ENCODE measurements at places on chromosomes 1 and 21. TPM values are rescaled to one million over a fixed set of nuclear protein-coding genes. Genes with fewer than 3 reads are reported as not detected.

GRCh38 chr1:166811691-166812090, 27.6 kb upstream of the POGK start:
- no peak for DNase-seq

DNA sequence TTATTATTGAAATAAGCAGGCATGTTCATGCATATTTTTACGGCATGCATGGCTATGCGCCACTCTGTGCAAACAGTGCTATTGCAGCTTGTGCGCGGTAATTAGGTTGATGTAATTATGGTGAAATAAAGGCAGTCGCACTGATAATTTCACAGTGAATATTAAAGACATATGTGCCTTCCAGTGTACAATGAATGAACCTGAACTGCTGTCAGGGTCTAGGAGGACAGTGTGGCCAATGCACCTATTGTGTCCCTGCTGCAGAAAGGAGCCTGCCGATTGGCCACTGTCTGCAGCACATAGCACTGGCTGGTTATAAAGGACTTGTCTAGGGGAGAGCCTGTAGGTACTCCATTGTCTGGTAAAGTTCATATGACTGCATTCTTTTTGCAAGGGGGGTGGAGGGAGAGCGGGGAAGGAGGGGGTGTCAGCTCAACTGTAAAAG, 340.4 kb downstream of the USP25 start:
- DNase-seq, result no peak

- no peak for DNase-seq
Observed at GRCh38 chr1:35561297-35561971, 3.8 kb downstream of the NCDN start.

GRCh38 chr1:167202049-167202448, 18.6 kb upstream of the POU2F1 start:
- DNase-seq, result no peak

HPDL gene
- not detected for total RNA-seq

NTMT2 gene
- 5.9 TPM for total RNA-seq

PRAMEF6 gene
- not detected for total RNA-seq

TEKT2 gene
- not detected for total RNA-seq

BNIPL gene
- total RNA-seq, result 0.32 TPM
